Glutamatergic neuron (in vitro differentiated cells): ENCODE measurements at places on chromosomes 12 and 14. TPM values are rescaled to one million over a fixed set of nuclear protein-coding genes. Genes with fewer than 3 reads are reported as not detected.

ADAM21 gene
- not detected for total RNA-seq

NPAS3 gene
- total RNA-seq = 2.4 TPM

CCNB1IP1 gene
- 95.8 TPM for total RNA-seq

EMP1 gene
- total RNA-seq = not detected

C12orf56 gene
- 1.8 TPM for total RNA-seq

KRT6A gene
- not detected for total RNA-seq

ASPG gene
- not detected for total RNA-seq

ADSS1 gene
- 45.1 TPM for total RNA-seq

LAG3 gene
- total RNA-seq = 7.3 TPM

VRTN gene
- 0.15 TPM for total RNA-seq

PLA2G1B gene
- not detected for total RNA-seq

SRRM4 gene
- 183 TPM for total RNA-seq

SPTSSA gene
- 21.4 TPM for total RNA-seq

KRT72 gene
- total RNA-seq = not detected

LEMD3 gene
- 25.4 TPM for total RNA-seq

POTEM gene
- total RNA-seq = not detected

MIPOL1 gene
- total RNA-seq = 14.5 TPM

AHNAK2 gene
- total RNA-seq = 44.8 TPM

CCDC197 gene
- not detected for total RNA-seq

AKAP5 gene
- 0.15 TPM for total RNA-seq

RNU4-1 gene
- 5,722 TPM for total RNA-seq

VPS37B gene
- total RNA-seq = 19.7 TPM

CCND2 gene
- 98.0 TPM for total RNA-seq

YEATS4 gene
- total RNA-seq = 27.3 TPM

AMN gene
- total RNA-seq = 0.34 TPM

MLH3 gene
- 17.1 TPM for total RNA-seq

SLC38A4 gene
- total RNA-seq = 0.98 TPM

TPH2 gene
- 0.34 TPM for total RNA-seq

TGFB3 gene
- total RNA-seq = 55.7 TPM

CEBPE gene
- total RNA-seq = not detected

SERPINA9 gene
- total RNA-seq = not detected

TMEM52B gene
- total RNA-seq = not detected

TOMM20L gene
- total RNA-seq = not detected

CCDC175 gene
- not detected for total RNA-seq

GAS2L3 gene
- total RNA-seq = 56.2 TPM

DHRS2 gene
- 0.42 TPM for total RNA-seq

IFNG gene
- total RNA-seq = not detected

TCP11L2 gene
- 17.1 TPM for total RNA-seq

TMEM233 gene
- not detected for total RNA-seq

SLC15A4 gene
- total RNA-seq = 23.0 TPM

TSPAN11 gene
- 31.0 TPM for total RNA-seq

CAPS2 gene
- 6.8 TPM for total RNA-seq

SLC6A15 gene
- 123 TPM for total RNA-seq

CABP1 gene
- total RNA-seq = 0.83 TPM

IFI27L2 gene
- total RNA-seq = 52.7 TPM

MSI1 gene
- total RNA-seq = 229 TPM

PSMC1 gene
- total RNA-seq = 113 TPM

BIN2 gene
- not detected for total RNA-seq

LRCOL1 gene
- not detected for total RNA-seq

PRB2 gene
- not detected for total RNA-seq

DAZAP2 gene
- 31.9 TPM for total RNA-seq
